ENCODE measurements at places on chromosomes 11 and 22. TPM values are rescaled to one million over a fixed set of nuclear protein-coding genes. Genes with fewer than 3 reads are reported as not detected.

The HEPN1 gene
- not detected for total RNA-seq

The KCNK7 gene
- 32.6 TPM for total RNA-seq

The MS4A7 gene
- total RNA-seq: 0.86 TPM

The TEX54 gene
- total RNA-seq: not detected

The SDF2L1 gene
- 11.2 TPM for total RNA-seq

The PRR33 gene
- not detected for total RNA-seq

The PATL1 gene
- total RNA-seq: 17.5 TPM

The SELENOM gene
- 43.9 TPM for total RNA-seq

The KRTAP5-4 gene
- total RNA-seq: 3.5 TPM

The OLFML1 gene
- total RNA-seq: 2.3 TPM

The TMPRSS4 gene
- total RNA-seq: 17.0 TPM

The HTR3A gene
- not detected for total RNA-seq
